ENCODE measurements at places on chromosomes 5 and 9.

DNA sequence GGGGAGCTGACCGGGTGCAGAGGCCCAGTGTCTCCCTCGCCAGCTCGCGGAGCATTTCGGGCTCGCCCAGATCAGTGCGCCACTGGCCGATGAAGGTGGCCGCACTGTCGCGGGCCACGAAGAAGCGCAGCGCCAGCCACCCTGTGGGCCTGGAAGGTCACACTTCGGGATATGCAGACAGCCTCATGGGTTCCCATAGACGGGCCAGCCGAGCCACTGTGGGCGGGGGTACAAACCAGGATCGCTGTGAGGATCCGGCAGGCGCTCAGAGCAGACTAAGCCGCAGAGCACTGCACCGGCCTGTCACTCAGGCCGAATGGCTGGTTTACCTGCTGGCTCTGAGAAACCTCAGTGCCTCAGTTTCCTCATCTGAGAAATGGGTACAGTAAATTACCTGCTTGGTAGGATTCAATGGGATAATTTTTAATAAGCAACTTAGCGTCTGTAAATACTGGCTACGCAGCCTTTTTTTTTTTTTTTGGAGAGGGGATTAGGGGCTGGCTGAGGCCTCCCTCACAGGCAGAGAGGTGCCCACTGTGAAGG lies 64.0 kb upstream of the IGFBPL1 start:
- no peak for DNase-seq

GRCh38 chr9:120842685-120843485 lies at the start of gene PSMD5:
TSS of gene PSMD5 (minus strand) at chr9:120842922. CDS start at chr9:120842909, 13 bp downstream.
- peak; percentile 100 for DNase-seq

GRCh38 chr5:141883184-141883891 lies 5.1 kb upstream of the PCDH1 start:
- DNase-seq = peak; percentile 21

DNA sequence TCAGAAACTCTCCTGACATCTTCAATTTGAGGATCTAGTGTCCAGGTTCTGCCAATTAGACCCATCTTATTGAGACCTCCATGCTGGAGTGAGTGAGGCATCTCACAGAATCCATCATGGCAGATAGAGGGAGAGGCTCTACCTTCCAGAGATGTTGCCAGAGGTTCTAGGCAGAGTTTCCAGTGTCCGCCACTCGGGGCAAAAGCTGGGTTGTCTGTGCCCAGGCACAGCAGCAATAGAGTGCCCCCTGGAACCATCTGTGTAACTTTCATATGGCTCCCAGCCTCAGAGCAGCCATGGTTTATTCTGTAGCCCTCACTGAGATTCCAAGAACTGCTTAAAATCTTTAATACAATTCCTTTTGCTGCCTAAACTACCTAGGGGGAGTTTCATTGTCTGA lies 16.6 kb upstream of the CCDC112 start:
- DNase-seq = no peak

GRCh38 chr9:137478962-137479861 lies 20.1 kb upstream of the NSMF start:
- peak; percentile 62 for DNase-seq

- no peak for DNase-seq
Observed at GRCh38 chr5:125969814-125970171, 453.4 kb upstream of the GRAMD2B start.

DNA sequence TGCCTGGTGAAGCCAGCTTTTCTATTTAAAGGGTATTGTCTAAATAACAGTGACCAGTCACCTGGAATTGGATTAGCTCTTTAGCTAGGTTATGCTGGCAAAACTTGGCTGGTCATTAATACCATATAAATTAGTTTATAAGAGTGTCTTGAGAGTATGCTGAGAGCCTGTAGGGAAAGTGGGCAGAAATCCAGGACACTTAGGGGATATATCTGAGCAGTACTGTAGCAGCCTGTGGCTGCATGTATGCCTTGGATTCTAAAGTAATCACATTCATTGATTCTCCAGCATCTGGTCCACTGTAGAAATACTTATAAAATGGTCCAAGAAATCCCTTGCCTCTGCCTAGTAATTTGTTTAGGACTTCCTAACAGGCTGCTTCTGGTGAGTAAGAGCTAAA lies 288.9 kb upstream of the DMAC1 start:
- no peak for DNase-seq

- DNase-seq = peak; percentile 60
Observed at GRCh38 chr9:35385042-35385441, 104.9 kb upstream of the RUSC2 start.

DNA sequence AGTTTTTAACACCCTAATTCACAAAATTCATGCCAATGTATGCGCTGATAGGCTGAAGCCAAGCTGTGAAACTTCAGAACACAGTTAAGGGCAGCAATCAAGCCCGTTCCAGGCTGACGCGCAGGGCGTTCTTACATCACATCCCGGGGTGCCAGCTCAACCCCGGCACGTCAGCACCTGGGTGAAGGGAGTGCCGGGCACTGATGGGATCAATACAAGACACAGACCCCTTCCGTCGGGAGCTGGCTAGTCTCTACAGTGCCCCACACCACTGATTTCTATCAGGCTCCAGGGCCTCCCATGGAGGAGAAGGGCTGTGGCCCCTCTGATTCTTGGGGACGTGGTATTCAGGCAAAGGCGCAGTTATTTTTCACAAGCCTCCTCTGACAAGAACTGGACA lies 12.0 kb downstream of the BARHL1 start:
- no peak for DNase-seq

DNA sequence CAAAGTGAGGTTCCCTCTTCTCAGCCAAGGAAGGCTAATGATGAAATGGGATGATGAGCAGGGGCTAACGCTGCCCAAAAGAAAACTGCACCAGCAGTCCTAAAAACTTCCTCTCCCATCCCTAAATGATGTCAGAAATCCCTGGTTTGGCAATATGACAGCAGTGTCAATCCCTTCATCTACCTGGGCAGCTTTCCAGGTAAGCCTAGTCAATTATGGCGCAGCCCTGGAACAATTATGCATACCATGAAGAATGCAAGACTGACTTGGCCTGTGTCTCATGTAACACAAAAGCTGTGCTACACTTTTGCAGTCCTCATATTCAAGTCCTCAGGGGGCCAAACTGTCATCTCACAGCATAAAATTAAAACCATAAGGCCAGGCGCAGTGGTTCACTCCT lies 7.0 kb downstream of the DMGDH start:
- DNase-seq = no peak

- peak; percentile 97 for DNase-seq
Observed at GRCh38 chr9:12784461-12785259, 9.8 kb downstream of the LURAP1L start.

- no peak for DNase-seq
Observed at GRCh38 chr5:178396796-178397720, 164.5 kb upstream of the PHYKPL start.

- DNase-seq = no peak
Observed at GRCh38 chr5:153983885-153984284, 54.8 kb downstream of the FAM114A2 start.

DNA sequence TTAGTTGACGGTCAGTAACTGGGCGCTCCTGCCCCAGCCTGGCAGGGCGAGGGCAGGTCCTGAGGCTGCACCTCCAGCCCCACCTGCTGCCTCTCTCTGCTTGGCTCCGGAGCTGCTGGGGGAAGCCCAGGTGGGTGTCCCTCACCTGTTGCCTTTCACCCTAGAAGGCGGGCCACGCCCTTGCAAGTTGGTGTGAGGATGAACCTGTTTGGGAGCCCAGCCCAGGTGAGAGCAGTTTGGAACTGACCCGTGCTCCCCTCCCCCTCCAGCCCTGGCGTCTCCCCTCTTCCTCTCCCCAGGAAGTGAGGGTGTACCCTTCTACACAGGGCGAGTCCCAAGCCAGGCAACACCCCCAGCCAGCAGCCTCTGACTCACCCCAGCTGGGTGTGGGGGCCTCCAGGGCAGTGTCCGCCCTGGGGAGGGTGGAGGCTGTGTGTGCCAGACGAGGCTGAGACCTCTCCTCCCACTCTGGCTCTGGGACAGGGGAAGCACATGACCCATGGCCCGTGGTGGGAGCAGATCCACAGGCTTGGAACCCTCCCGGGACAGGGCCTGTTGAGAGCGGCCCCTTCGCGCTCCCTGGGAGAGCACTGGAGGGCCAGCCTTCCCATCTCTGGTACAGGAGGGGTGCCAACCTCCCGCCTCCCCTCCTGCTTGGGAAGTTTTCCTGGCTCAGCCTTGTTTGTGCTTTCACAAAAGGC lies 10.4 kb downstream of the LRRC8A start:
- peak; percentile 87 for DNase-seq

DNA sequence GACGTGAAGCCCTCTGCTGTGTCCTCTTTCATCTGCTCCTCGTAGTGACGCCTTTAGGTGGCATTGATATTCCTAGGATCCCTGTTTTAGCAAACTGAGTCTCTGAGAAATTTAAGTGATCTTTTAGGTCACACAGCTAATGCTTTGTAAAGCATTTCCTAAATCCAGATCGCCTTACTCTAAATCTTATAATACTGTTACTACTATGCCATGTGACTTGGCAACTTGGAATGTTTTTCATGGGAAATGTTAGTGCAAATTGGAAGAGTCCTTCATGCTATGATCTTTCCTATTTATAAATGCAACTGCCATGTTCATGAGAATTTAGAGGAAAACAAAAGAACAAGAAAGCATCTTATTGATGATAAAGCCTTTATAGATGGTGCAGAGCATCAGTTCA lies 212.2 kb downstream of the TRIO start:
- no peak for DNase-seq

DNA sequence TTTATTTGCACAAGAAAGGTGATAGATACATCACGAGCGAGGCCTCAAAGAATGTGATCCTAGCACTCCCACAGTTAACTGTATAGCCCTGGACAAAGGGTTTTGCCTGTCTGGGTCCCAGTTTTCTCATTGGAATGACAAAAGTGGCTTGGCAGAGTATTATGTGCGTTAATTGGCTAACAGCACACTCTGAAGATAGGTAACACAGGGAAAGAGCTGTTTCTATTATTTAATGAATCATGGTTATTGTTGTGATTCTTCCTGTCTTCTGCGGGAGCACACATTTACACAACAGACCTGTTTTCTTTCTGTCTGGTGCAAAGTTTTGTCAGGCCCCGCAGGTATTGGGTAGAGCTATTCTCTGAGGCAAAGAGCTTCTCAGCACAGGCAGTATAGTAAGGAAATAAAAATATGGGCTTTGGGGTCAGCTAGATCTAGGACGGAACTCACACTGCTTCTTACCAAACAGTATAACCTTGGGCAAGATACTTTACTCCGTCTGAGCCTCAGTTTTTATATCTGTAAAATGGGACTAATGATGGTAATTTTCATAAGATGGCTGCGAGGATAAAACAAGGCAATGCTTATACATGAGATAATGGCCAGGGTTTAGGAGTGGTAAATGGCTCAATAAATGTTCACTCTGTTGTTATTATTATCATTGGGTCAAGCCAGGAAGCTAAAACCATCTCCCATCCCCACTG lies 78.9 kb downstream of the PLAC8L1 start:
- no peak for DNase-seq

DNA sequence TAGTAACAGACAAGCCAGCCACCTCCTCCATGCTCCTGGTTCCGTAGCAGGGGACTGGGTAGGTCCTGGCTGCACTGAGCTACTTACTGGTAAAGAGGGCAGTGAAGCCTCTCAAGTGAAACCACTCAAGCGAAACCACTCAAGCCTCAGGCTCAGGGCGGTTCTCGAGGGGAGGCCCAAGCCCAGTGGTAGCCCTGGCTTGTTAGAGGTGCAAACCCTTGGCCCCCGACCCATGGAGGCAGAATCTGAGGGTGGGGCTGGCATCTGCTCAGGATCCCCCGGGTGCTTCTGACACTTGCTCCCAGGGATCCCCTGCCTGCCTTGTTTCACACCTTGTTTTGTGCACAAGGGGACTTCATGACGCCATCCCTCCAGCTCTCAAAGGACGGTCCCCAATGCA lies 76.5 kb upstream of the OLFM1 start:
- DNase-seq = no peak

DNA sequence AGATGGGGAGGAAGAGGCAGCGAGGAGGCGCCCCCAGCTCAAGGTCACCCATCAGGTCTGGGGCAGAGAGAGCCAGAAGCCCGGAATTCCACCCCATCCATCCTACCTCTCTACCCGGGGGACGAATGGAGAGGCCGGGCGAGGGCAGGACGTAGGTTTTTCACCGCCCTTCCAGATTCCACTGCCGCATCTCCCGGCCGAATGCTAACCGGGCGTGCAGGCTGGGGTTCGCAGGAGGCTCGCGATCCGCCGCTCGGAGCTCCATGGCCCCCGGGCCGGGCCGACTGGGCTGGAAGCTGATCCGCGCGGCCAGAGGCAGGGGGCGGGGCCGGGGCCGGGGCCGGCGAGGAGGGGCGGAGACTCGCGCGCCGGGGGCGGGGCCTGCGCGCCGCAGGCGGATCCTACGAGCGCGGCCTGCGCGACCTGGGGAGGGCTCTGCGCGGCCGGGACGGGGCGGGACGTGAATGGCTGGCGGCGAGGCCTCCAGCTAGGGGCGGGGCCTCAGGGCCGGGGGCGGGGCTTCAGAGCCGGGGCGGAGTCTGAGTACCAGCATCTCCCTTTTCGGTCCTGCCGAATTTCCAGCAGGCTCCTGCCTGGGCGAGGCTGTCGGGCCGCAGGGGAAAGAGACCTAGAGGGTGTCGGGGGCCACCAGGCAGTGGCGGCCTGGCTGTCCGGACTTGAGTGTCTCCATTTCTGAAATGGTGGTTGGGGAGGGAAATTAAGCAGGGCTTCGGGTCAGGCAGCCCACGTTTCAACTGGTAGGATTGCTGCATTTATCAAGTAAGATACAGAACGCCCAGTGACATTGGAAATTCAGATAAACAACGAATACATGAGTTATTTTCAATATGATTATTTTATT lies at the start of gene ST6GALNAC4:
Gene ST6GALNAC4 (minus strand): TSS at position 322 of the 862 bp plus-strand sequence. CDS start 622 bp downstream, outside the sequence.
- peak; percentile 90 for DNase-seq

- no peak for DNase-seq
Observed at GRCh38 chr5:177067503-177067902, 19.2 kb upstream of the FGFR4 start.

GRCh38 chr9:131840220-131840619 lies 100.3 kb upstream of the RAPGEF1 start:
- DNase-seq = no peak

- peak; percentile 34 for DNase-seq
Observed at GRCh38 chr9:132973713-132974112, 4.8 kb upstream of the GFI1B start.

- no peak for DNase-seq
Observed at GRCh38 chr9:137772281-137772873, 105.2 kb upstream of the CACNA1B start.

- no peak for DNase-seq
Observed at GRCh38 chr5:72673180-72673579, 143.3 kb upstream of the TNPO1 start.

GRCh38 chr5:31095796-31096195 lies 97.7 kb upstream of the CDH6 start:
- no peak for DNase-seq

GRCh38 chr5:134515801-134516200 lies 9.7 kb upstream of the JADE2 start:
- DNase-seq = no peak
